ENCODE measurements at places on chromosomes 12 and 14.

DNA sequence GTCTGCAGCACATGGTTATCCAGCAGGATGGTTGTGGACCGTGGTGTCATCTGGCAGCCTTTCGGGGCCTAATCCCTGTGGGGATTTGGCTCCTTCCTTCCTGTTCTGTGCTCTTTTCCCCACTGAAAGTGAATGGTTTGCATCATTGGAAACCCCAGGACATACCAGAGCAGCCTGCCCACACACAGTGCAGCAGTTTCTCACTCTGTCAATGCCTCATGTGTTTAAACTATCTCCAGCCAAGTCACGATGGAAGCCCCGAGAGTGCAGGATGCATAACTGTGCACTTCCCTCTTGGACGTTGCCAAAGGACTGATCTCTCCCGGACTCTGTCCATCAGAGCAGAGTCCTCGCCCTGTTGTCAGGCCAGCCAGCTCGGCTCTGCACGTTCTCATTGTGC, 29.0 kb upstream of the AMN start:
- DNase-seq = no peak

- DNase-seq = no peak
Measured at GRCh38 chr14:104923640-104924420, 849 bp upstream of the PLD4 start.

GRCh38 chr12:2147335-2147734, 94.5 kb downstream of the CACNA1C start:
- no peak for DNase-seq

- no peak for DNase-seq
Measured at GRCh38 chr12:31631809-31632208, 27.7 kb upstream of the ETFBKMT start.

DNA sequence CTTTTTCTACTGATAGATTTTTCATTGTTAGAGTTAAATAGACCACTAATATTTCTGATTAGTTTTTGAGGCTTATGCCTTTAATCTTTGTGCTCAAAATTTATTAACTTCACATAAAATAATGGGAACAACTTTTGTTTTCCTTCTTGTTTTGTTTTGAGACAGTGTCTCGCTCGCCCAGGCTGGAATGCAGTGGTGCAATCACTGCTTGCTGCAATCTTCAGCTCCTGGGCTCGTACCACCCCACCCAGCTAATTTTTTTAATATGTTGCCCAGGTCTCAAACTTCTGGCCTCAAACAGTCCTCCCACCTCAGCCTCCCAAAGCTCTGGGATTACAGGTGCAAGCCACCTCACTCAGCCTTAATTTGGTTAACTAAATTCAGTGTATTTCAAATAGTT, 16.8 kb downstream of the SCFD1 start:
- no peak for DNase-seq

DNA sequence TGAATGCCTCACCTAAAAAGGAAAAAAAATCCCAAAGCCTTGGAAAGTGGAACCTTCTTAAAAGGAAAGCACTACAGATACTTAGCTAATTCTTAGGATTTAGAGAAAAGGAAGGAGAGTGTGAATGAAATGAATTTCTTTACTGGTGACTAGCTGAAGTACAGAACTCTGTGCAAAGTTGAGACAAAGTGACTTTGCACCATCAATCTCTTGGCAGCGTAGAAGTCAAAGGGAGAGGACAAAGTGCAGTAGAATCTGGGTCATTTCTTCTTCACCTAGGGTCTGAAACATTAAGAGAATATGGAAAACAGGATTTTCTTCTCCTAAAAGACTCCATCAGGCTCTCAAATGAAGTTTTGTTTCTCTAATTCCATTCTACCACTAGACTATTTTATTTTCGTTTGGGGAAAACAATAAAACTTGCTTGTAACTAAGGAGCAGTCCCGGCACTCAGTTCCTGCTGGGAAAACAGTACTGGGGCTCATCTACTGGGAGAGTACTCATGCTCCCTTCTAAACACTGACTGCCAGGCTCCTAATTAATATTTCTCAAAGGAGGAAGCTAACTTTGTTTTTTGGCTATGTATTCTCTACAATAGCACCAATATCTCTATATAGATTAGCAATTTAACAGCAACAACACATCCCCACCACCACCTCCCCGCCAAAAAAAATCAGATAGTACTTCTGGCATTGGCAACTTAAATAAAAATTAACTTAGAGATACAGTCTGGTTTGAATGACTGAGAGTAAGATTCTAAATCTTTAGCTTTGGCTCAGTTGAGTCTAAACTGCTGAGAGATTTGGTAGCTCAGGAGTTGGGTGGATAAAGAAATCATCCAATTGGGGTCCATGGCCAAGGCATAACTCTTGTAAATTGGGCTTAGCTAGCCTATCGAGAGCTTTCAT, 110.7 kb downstream of the SLC15A5 start:
- DNase-seq = no peak

GRCh38 chr14:22689199-22689598, 45.0 kb upstream of the OR6J1 start:
- DNase-seq = peak; percentile 97

DNA sequence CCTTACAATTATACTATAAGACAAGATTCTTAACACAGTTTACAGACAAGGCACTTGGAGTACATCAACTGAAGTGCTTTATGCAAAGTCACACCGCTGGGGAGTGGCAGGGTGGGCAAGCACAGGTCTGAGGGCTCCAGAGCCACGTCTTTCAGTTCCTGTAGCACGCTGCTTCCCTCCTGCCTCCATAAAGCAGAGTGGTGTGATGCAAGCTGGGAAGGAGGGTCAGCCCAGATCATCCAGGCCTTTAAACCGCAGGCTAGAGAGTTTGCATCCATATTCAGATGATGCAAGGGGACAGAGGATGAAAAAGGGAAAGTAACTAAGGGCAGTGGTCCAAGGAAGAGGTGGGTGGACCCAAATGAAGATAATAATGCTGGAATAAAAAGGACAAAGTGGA, 132.6 kb downstream of the ITPR2 start:
- DNase-seq = no peak

DNA sequence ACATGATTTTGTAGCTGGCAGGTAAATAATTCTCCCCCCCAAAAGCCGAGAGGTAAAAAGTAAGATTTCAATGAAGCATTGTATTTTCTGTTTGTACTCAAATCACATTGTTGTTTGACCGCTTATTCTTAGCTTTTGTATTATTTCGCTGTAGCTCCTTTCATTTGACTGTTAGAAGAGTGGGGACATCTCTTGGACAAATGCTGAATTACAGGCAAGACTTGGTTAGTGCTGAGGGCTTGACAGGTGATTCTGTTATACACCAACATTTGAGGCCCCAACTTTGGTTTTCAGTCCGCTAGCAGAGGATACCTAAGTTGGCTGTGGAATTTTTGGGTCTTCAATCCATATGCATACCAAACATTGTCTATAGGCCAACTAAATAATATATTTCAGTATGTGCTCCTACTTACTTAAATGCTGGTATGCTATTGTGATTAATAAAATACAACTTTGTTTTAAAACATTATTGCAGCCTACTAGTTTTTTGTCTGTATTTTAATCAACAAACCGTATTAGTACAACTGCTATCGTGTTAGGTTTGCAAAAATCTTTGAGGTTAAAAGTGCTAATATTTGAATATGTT, 102.2 kb downstream of the ERC1 start:
- peak; percentile 53 for DNase-seq

DNA sequence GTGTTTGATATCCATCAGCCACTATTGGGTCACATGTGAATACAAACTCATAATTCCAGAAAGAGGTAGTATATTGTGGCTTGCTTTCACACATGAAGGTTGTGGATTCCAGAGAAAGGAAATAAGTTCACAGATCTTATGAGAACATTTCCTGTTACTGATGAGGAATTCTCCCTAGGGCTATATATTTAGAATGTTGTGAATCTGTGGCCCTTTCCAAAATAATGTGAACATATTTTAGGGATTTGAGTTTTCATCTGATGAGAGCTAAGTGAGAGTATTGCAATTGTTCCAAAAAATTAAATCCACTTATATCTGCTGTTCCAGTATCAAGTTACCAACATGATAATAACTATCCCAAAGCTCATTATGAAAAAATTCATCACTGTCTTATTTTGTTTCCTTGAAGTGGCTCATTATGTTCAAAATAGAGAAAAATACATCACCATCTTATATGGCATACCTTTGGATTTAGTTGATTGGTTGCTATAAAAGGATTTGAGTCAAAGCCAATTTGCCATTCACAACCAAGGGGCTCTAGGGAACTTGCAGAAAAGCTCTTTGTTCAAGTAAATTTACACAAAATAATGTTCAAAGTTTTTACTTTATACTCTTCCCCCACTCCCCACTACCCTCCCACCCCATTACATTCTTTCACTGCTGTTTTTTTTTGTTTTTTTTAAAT, 76.3 kb downstream of the MYRFL start:
- no peak for DNase-seq

DNA sequence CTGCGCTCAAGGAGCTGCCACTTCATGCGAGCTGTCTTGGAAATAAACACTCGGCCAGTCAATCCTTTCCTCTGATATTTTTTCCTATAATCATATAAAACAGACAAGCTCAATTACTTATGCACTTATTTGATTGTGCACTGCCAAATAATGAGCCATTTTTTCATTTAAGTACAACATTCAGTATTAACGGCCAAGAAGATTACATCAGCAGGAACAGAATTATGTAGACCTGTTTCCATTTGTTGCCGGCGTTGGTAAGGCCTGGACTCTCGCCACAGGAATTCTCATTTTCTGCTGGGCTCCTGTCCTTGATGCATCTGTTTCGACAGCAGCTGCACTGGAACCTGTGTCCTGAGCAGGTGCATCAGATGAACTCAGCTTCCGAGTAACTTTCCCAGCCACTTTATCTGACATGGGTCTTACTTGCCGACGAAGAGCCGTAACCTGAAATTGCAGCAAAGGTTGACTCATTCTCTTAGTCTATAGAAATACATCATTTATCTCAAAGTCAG, 110.2 kb downstream of the KIF21A start:
- no peak for DNase-seq

- peak; percentile 72 for DNase-seq
Measured at GRCh38 chr12:105084251-105085250, at the start of gene ALDH1L2. TSS of gene ALDH1L2 (minus strand) at chr12:105084458. CDS start at chr12:105084436, 22 bp downstream.

DNA sequence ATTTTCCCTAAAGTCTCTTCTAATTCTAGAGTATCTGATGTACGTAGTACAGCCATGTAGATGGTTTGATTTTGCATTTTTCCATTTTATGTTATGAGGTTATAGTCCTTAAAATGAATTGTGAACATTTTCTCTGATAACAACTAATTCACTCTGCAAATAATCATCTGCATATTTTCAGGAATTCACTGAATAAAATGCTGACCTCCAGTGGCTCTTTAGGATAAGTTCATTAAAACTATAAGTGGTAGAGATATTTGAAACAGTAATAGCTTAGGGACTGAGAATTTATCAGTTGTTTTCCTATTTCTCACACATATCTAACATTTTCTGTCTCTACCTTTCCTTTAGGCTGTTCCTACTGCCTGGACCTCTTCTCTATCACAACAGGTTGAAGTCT, 4.4 kb downstream of the MSRB3 start:
- DNase-seq = no peak

GRCh38 chr12:67315661-67316060, 46.5 kb downstream of the CAND1 start:
- no peak for DNase-seq

DNA sequence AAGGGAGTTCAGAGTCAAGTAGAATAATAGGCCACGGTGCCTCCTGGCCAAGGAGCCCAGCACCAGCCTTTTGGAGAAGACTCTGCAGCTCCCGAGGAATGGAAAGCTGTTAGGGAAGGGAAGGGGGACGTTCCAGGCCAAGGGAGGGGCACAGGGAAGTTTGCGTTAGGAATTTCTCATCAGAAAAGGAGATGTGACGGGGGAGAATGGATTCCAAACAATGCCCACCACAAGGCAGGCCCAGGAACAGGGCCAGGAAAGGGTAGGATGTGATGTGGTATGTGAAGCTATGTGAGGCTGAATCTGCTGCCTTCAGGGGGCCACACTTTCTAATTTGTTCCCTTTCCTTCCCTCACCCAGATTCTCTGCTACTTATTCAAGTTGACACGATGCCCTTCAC, 46.0 kb downstream of the DGLUCY start:
- no peak for DNase-seq

DNA sequence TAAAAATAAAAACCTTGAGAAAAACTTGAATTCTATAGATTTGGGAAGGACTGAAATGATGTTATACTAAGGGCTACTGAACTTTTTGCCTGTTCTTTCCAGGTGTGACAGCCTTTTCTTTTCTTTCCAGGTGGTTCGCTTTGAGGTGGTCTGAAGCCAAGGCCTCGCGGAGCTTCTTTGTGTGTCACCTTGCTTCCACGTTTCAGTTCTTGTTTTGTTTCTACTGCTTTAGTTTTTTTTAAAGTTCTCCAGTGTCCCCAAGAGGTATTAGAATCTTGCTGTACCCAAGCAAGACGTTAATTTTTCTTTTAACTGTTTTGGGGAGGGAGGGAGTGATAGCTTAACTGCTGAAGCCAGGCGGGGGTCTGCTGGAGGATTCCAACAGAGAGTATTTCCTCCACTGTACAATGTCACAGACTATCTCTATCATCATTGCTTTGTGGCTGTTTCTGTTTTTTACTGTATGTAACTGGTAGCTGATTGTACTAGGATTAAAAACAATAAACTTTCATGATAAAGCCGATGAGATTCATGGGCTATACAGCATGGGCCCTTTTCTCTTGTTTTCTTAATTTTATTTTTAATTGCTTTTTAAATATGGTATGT, 40.2 kb downstream of the PROX2 start:
- no peak for DNase-seq

DNA sequence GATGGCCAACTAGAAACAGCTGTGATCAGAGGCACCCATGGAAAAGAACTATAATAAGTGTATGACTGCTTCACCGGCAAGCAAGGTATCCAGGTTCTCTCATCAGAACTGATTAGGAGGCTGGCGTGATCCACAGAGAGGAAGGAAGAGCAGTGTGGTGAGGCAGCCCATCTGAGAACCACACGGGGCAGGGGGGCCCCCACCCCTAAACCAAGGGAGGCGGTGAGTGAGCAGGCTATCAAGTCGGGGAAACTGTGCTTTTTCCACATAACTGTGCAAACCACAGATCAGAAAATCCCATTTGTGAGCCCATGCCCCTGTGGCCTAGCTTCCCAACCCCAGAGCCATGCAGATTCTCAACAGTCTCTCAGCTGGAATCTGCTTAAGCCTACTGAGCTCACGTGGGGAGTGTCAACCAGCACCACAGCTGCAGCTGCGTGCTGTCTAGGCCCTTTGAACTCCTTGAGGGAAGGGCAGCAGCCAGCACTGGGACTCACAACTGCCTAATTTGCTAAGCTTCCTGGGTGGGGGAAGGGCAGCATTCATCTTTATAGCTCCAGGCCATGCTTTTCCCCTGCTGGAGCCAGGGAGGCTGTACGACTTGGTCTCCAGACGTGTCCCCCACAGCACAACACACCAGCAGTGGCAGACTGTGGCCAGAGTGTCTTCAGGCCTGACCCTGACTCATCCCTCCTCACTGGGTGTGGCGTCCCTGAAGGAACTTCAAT, 444.4 kb upstream of the ATP2B1 start:
- DNase-seq = peak; percentile 26

- DNase-seq = no peak
Measured at GRCh38 chr14:69803753-69804152, 6.7 kb upstream of the SLC10A1 start.

DNA sequence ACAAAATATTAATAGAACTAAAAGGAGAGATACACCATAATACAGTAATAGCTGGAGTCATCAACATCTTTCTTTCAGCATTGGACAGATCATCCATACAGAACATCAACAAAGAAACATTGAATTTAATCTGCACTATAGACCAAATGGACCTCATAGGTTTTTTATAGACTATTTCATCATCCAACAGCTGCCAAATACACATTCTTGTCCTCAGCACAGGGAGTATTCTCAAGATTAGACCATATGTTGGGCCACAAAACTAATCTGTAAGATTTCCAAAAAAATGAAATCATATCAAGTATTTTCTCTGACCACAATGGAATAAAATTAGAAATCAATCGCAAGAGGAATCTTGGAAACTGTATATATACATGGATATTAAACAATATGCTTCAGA, 86.9 kb downstream of the FSCB start:
- no peak for DNase-seq

All from kidney tubule cell (primary cell).